ENCODE measurements at places on chromosomes 12 and 14.

DNA sequence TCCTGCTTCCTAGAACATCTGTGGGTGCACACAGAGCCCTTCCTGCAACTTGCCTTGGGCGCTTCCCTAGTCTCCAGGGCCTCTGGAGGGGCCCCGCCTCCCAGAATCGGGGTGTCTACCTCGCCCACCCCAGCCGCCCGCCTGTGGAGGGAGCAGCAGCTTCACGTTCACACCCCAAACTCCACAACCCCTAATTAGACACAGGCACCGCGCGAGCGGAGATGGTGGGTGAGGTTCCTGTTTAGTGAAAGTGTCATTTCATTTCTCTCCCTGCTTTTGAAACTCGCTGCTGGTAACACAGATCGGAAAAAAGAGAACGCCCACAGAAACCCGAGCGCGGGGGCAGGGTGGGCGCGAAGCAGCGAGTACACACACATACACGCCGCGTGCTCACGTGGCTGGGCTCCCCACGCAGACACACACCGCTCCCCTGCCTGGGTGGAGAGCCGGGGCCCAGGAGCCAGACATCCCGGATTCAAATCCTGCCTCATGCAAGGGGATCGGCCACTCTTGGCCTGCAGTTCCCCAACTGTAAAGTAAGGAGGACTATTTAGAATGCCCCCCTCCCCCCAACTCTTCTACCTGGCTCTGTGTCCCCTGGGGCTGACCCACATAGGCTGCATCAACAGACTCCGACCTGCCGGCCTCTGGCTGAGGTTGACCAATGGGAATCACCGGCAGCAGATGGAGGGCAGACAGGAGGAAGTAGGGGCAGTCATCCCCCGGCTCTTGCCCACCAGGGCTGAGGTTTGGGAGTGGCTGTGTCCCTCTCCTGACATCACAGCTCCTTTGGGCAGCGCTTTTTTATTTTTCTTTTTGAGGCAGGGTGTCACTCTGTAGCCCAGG is 79.2 kb upstream of the NCOR2 start:
- no peaks in the 10 kb centered on the region for H3K36me3 ChIP-seq
- H3K4me1 ChIP-seq: no peaks in the 10 kb centered on the region
- H3K4me3 ChIP-seq: no peak overlapping the region
- DNase-seq: peak; percentile 65
- H3K27ac ChIP-seq: no peak overlapping the region
- no peaks in the 10 kb centered on the region for H3K27me3 ChIP-seq

DNA sequence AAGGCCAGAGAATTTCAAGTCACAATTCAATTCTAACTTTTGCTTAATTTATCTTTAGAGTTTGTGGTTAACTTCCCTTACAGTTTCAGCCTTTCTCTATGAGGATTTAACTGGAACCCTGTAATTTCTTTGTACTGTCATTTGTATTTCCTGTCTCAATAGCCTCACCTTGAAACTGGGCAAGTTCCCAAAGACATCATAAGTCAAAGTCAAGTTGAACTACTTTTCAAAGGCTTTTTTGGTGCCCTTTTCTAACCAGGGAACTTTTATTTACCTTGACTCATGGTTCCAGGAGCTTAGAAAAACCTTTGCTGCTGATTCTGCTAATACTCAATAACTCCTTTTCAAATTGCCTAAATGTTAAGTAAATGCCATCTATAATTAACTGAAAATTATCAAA is 200.8 kb upstream of the KRR1 start:
- no peak overlapping the region for H3K4me3 ChIP-seq
- no peak overlapping the region for H3K27ac ChIP-seq
- DNase-seq: no peak
- no peaks in the 10 kb centered on the region for H3K36me3 ChIP-seq
- H3K4me1 ChIP-seq: no peaks in the 10 kb centered on the region
- no peaks in the 10 kb centered on the region for H3K27me3 ChIP-seq

- DNase-seq: no peak
- H3K4me1 ChIP-seq: no peaks in the 10 kb centered on the region
- H3K4me3 ChIP-seq: no peak overlapping the region
- no peaks in the 10 kb centered on the region for H3K36me3 ChIP-seq
- H3K27me3 ChIP-seq: no peaks in the 10 kb centered on the region
Observed at GRCh38 chr12:106672314-106673025, 89.7 kb downstream of the RFX4 start.

- H3K36me3 ChIP-seq: no peaks in the 10 kb centered on the region
- H3K27ac ChIP-seq: no peak overlapping the region
- no peak overlapping the region for H3K4me3 ChIP-seq
- no peaks in the 10 kb centered on the region for H3K27me3 ChIP-seq
Observed at GRCh38 chr14:65664436-65664835, 251.9 kb downstream of the FUT8 start.

DNA sequence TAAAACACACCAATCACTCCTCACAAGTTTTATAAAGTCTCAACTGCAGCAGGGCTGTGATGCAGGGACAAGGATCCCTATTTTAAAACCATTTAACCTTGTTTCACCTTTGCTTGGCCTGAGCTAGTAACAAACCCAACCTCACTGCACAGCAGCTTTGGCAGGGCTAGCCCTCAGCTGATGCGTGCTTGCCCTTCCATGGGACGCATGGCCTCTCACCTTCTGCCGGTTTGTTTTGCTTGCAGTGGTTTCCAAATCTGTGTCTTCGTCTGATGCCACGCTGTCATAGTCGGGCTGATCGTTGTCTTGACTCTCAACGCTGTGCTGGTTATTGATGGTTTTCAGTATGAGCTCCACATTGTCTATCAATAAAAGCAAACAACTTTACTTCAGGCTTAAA is 43.3 kb downstream of the GIT2 start:
- peaks cover 4% of the 10 kb centered on the region for H3K4me1 ChIP-seq
- peaks cover 6% of the 10 kb centered on the region for H3K36me3 ChIP-seq
- H3K27ac ChIP-seq: peak overlapping the region; percentile 95
- DNase-seq: no peak

GRCh38 chr12:106123551-106124081 is 15.1 kb downstream of the NUAK1 start:
- H3K27ac ChIP-seq: peak overlapping the region; percentile 96
- H3K4me3 ChIP-seq: no peak overlapping the region
- H3K4me1 ChIP-seq: peaks cover 10% of the 10 kb centered on the region
- peak; percentile 60 for DNase-seq
- no peaks in the 10 kb centered on the region for H3K36me3 ChIP-seq
- no peaks in the 10 kb centered on the region for H3K27me3 ChIP-seq
